Fibroblast of the aortic adventitia (primary cell): ENCODE measurements at places on chromosomes 6 and 20.

DNA sequence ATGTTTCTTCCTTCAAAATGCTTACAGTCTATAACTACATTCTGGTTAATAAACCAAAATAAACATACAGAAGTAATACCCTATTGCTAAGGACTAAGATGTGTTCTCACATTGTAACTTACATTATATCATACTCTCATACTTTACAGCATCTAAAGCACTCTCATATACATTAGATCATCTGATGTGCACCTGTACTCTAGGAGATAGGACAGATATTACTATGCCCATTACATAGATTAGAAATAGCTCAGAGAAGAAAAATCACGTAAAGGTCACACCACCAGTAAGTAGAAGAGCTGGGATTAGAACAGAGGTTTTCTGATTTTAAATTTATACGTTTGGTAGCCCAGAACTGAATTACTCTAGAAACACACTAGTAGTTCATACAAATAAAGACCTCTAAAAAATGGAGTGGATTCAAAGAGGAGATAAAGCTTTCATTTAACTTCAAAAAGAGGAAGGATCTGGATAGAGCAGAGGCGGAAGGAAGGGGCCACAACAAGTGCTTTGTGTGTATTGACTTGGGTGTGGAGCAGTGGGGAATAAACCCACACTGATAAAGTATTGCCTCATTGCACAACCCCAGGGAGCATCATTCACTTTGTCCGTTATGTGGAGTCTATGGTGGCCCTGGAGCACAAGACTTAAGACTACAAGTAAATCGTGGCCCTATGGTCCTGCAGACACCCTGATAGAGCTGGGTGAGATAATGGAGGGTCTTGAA lies 30.9 kb downstream of the SLC2A12 start:
- no peak for DNase-seq

DNA sequence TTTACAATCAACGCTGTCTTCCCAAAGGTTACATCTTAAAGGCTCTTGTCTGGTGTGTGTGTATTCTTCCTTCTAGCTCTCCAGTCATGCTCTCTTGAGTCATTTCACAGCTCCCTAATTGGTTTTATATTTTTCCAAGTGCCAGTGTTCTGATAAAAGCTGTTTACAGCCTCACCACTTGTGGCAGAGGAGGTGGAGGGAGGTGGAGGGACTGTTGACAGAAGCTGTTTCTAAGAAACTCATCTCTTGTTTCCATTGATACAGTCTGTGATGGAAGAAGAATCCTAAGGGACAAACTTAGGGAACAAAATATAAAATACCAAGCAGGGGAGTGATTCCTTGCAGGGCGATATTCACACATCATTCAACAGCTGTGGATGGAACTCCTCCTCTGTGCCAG lies 64.0 kb downstream of the QRSL1 start:
- no peak for DNase-seq

DNA sequence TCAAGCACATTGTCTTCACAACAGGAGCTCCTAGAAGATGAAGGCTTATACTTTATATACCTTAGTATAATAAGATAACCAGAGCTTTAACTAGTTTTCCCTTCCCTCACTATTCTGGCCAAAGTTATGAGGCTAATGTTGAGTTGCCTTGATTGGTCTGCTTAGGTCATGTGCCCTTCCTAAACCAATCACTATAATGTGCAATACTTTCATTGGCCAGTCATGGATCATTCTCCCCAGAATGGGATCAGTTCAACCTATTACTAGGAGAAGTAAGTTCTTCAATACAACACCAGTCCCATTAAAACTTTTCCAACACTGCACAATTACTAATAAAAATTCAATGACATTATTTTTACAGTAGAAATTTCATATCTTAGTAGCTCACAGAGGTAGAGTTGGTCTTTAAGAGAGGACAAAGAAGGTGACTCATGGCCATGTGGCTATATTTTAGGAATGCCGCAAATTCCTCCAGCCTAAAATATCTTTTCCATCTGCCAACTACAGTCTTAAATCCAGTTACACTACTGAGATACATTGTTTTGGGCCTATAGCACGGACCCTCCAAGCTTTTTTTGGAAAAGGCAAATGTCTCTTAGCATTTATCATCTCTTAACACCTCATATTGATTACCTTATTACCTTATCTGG lies 12.5 kb upstream of the POU3F2 start:
- no peak for DNase-seq

DNA sequence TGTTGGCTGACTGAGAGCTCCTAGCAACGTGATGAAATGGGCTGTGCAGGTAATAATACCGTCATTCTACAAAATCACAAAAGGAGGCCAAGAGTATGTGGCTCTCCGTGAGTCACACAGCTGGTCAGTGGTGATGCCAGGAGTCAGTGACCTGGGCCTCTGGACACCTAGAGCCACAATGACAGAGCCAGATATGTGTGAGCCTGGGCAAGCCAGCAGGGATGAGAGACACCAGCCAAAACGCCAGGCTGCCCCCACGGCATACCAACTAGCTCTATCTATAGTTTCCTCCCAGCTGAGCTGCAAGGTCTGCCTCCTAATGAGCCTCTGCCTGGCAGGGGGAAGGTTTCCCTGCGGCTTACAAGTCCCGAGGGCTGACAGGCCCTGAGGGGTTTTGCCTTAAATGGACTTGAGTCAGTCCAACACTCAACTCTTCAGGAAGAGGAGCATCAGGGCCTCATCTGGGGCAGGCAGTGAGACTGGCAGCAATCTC lies 70.0 kb downstream of the CPNE5 start:
- no peak for DNase-seq

- no peak for DNase-seq
Measured at GRCh38 chr6:42704937-42705374, 17.4 kb downstream of the PRPH2 start.

DNA sequence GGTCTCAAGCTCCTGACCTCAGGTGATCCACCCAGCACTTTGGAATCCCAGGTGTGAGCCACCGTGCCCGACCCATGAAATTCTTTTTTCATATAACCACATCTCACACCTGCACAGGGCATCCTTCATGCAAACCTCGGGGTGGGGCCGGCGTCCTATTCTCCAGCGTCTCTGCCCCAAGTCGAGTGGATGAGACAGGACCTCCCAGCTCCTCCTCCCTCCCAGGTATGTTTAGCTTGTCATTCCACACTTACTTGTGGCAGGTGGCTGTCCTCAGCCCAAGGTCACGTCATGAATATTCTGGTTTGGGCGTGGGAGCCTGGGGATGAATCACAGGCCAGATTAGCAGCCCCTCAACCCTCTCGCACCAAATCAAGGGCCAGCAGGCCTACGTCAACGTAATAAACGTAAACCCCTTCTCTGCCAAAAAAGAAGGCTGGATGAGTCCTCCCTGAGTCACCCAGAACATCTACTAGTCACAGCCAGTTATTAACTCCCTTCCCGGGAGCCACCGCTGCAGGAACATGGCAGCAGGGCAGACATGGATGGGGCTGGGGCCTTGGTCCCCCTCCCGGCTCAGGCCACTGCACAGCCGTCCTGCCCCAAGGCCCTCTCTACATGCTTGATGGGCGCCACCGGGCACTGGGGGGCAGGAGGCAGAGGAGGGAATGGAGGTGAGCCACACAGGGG lies 91.7 kb downstream of the YTHDF1 start:
- DNase-seq = peak; percentile 13

- DNase-seq = no peak
Measured at GRCh38 chr6:168319279-168320111, at the start of gene DACT2. Gene DACT2 (minus strand): TSS chr6:168319777. CDS start chr6:168319633, 144 bp downstream.

DNA sequence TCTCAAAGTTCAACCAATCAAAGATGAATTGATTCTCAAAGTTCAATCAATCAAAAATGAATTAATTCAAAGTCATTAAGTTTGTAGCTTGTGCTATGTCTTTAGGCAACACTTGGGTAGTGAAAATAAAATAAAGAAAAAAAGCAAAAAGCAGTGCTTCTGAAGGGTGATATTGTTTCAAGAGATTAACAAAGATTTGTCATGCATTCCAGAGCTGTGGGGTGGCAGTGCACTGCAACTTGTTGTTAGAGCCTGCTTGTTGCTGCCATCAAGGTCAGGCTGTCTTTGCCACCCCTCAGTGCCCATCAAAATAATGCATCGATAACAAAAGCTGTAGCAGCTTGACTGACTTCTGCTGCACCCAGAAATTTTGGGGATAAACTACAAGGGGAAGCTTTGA lies 128.6 kb downstream of the RNF144B start:
- no peak for DNase-seq

GRCh38 chr20:59781226-59781625 lies 152.2 kb downstream of the SYCP2 start:
- DNase-seq = no peak

- DNase-seq = no peak
Measured at GRCh38 chr6:167046861-167047495, 47.8 kb downstream of the CEP43 start.

DNA sequence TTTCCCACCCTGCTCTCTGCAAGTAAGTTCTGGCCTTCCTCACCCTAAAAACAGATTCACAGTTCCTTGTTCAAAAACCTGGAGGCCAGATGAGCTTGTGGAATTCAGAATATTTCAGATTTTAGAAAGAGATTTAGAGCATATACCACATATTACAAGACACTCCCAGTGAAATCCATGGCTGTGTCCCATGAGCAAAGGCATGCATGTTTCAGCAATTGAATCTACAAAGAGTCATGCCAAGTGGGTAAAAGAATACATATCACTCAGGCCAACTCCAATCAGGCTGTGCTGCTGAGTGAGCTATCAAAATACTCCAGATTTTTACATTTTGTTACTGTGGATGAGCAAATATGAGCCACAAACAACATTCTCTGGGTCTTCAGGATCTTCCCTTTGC lies 10.2 kb upstream of the NEDD9 start:
- peak; percentile 25 for DNase-seq

GRCh38 chr6:165389534-165389933 lies 80.1 kb upstream of the C6orf118 start:
- no peak for DNase-seq

DNA sequence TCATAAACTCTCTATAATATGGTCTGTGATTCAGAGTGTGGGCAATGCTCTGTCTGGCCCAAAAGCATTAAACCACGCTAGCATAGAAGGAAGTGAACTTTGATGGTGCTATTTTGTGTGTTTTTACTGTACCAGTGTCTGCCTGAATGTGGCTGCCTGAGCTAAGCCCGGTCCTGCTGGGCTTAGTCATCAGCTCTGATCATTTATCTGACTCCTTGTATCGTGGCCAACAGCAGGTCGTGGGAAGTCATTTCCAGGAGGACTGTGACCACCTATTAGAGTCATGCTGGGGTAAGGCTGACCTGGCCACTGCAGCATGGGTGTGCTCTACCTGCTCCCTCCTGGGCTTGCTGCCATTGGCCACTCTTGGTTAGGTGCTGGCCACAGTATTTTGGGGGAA lies 239.1 kb upstream of the CEP162 start:
- peak; percentile 62 for DNase-seq

DNA sequence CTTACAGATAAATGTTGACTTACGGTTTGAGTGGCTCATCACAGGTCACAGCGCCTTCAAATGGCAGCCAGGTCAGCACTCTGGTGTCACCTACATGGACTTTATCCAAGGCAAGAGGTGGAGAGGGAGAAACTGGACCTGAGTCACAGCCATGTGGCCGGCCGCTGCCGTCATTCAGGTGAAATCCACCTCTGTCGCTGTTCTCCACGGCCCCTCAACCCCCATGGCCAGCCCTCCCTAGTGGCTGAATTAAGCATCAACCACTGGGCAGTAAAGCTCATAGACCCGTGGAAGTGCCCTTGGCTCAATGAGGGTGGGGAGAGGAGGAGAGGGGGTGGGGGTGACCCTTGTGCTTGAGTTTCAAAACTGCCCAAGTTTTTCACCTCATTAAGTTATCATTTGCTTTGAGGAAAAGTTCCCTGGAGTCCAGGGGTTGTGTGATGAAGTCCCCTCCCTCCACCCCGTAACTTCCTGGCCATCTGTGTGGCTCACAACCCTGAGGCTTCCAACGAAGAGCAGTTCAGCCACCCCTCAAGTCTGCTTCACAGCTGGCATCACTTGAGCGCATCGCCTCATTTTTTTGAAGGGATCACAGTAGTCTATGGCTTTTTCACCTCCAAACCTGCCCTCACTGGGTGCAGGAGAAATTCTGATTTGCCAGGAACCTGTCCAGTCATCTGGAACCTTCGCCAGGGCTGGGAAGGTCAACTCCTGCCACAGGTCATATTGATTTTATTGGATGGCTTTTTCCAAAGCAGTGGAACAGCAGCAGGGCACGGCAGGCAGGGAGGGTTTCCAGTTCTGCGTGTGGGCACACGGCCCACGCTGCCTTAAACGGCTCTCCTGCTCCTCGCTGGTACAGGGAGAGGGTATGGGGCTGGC lies 43.5 kb upstream of the APCDD1L start:
- DNase-seq = no peak

DNA sequence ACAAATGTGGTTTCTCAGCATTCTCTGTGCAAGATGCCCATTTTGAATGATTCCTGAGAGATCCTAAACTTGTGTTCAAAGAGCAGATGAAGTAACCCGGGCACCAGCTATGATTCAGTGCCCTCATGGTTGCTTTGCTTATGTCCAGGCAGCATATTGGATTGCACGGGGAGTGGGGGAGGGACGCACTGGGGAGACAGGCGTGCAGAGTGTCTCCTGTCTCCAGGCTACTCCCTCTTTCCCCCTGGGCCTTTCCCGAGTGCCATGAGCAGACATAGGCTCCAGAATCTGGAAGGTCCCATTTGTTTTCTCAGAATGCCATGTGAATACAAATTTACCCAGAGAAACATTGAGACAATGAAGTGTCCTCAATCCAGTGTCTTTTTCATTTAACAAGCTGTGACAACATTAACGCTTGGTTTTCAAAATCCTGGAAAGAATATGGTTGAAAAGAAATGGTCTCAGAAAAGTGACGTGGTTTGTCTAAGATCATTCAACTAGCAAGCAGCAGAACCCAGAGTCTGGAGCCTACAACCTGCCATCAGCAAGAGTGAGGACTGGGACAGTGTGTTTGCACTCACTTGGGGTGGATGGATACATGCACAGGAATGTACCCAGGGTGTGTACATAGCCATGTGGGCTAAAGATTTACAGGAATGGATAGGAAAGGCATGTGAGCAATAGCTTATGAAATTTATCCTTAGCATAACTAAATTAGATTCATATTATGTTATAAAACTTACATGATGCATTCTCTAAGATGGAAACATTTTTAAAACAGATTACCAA lies 4.2 kb downstream of the SYNDIG1 start:
- DNase-seq = no peak

DNA sequence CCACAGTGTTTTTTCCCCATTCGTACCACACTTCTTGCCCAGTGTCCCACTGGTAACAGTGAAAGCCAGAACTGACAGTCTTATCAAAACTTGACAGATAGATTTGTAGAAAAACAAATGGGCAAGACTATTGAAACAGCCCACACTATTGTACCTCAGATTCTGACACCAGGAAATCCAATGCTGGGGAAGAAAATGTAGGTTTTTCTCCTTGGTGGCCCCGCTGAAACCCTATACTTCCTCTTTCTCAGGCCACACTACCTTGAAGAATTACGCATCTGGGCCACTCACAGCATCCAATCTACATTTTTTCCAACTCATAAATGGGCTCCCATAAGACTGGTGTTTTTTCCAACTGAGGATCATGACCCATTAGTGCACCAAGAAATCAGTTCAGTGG lies 90.9 kb upstream of the HDDC2 start:
- no peak for DNase-seq

DNA sequence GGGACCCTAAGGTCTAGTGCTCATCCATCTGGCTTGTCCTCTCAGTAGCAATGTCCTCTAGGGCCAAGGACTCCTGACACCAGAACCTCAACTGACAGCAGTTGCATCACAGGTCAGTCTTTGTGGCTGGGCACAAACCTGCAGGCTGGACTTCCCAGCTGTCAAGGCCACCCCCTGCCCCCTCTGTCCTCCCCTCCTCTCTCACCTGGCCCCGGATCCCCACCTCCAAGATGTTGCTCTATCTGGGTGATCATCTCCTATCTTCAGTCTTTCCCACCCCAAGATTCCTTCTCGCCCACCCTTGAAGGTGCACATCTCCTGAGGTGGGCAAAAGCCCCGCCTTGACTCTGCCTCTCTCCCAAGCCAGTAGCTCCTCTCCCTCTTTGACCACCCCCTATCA lies 131.8 kb upstream of the SRSF6 start:
- no peak for DNase-seq
